Dorsolateral prefrontal cortex (tissue), 122 donors: ENCODE measurements at places on chromosomes 7 and 10.

DNA sequence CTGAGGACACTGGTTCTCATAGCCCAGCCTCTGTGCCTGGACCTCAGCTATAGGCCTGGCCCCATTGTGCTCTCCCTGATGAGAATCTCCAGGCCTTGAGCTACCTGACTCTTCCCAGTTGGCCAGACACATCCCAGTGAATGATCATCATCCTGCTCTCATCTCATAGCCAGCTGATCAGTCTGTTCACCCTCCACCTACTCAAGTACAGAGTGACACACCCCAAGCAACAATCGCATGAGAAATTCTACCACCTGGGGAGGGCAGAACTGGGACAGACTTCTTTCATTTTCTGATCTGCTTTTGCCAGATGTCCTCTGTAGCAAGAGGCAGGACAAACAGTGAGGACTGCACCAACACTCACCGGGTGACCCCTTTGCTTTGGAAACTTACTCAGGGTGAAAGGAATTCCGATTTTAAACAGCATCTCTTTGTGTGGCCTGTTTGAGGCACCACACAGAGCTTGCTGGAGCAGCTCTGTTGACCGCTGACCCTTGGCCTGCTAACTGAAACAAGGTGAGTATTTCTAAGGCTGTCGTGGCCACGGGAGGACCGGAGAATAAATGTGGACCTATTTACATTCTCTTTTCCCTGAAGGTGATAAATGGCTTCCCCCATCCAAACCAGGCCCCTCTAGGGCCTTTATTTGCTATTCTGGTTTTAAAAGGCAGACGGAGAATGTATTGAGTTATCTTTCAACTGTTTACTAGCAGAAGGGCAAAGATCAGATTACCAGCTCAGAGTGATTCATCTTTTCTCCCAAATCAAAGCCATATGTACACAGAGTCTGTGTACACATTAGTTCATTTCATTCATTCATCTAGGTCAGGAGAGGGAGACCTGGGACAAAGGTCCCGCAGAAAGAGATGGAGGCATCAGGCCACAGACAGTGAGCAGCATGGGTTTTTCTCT, 181.4 kb upstream of the TNS3 start:
- no peak for DNase-seq

- DNase-seq = no peak
These were observed 25.8 kb downstream of the SMURF1 start for GRCh38 chr7:99118077-99118476.

- no peak for DNase-seq
These were observed 17.7 kb downstream of the PAXIP1 start for GRCh38 chr7:154985230-154985629.

DNA sequence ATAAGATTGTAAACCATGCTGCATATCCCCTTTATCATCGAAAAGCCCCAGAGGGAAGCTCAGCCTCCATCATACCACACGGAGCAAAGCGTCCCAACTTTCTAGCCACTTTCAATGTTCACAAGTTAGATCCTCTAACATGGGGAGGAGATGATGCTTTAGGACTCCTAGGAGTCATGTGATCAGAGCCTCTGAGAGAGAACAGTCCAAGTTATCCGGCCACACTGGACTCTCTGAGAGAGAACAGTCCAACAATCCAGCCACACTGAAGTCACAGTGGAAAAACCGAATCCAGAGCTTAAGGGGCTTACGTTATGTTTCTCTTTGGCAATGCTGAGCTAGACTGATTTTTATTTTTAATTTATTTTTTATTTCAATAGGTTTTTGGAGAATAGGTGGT, 72.5 kb downstream of the MALSU1 start:
- no peak for DNase-seq

GRCh38 chr7:11747715-11748485, 84.1 kb downstream of the THSD7A start:
- DNase-seq = no peak

DNA sequence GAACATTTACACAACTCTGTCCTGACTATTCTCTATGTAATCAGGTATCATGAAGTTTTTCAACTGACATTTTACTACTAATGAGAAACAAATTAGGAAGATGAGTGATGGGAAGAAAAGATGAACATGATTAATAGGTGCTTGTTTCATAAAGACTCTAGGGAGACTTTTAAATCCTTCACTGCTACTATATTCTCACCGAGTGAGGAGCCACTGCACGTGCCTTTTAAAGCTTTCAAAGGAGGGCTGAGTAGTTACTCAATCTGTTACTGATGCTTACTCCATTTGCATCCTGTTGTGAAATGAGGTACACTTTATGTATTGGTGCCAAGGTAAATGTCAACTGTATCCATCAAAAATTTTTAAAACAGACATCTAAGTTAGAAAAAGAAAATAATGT, 1.3 kb upstream of the COMMD3 start:
- no peak for DNase-seq

DNA sequence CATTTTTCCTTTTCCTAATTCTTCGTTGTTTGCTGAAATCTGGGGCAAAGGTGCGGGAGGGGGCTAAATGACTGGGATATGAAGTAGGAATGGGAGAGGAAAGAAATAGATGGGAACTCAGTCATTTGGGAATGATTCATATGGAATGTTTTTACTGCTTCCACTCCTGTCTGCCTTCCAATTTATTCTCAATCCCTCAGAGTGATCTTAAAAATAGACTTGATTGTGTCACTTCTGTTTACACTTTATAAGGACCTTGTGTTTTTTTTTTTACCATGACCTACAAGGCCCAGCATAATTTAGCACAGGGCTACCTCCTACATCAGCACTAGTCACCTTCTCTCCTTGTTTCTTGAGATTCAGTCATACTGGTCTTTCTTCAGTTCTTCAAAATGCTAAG, 97.9 kb downstream of the PTEN start:
- no peak for DNase-seq

GRCh38 chr7:134234216-134234615, 82.5 kb downstream of the SLC35B4 start:
- no peak for DNase-seq

GRCh38 chr10:71270301-71271220, 48.5 kb upstream of the SLC29A3 start:
- no peak for DNase-seq

- no peak for DNase-seq
These were observed 16.1 kb upstream of the SEC61G start for GRCh38 chr7:54774785-54775740.

DNA sequence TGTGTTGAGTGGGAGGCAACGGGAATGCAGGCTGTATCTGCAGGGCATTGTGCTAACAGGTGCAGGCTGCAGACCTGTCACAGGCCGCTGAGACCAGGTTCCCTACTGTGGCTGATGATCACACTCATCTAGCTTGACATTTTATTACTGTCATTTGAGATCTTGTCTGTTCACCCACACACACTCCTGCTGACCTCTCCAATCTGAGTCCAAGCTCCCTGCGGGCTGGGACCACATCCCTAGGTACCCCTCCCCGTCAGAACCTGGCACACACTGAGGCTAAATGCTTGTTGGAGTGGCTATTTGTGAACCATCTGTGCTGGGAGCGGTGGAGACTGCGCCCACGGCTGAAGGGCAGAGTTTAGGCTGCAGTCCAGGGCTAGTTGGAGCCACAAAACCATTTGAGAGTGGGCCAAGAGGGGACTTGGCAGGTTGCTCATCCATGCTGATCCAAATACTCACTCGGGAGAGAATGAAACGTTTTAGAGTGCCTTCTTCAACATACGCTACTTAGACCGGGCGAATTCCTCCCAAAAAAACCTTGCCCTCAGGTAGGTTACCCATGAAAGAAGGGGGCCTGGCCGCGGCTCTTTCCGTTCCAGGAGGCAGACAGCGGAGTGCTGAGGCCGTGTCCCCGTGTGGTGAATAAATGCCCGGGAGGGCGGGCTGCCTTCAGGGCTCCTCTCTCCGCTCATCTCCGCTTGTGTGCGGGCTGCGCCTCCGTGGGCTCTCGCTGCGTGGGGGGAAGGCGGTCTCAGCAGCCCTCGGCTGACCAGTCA, 164.4 kb downstream of the RGS10 start:
- no peak for DNase-seq

- no peak for DNase-seq
These were observed 5.2 kb downstream of the ANTXRL start for GRCh38 chr10:46291817-46292572.

DNA sequence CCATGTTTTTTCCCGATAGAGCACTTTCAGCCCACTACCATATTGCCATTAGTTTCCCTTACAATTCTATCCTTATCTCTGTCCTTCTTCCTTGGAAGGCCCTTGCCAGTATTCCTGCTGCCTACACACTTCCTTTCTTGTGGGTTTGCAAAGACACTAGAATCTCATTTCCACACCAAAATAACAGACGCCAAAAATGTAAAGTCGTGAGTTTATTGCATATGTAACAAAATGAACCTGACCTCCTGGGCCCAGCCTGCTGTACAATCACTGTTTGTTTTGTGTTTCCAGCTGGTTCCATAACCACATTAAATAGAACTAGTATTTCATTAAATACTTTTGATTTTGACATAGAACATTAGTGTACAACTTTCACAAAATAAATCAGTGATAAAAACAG, 116.7 kb downstream of the SMURF1 start:
- no peak for DNase-seq
